Substantia nigra (tissue), 51 donors: ENCODE measurements at places on chromosomes 11 and 22.

DNA sequence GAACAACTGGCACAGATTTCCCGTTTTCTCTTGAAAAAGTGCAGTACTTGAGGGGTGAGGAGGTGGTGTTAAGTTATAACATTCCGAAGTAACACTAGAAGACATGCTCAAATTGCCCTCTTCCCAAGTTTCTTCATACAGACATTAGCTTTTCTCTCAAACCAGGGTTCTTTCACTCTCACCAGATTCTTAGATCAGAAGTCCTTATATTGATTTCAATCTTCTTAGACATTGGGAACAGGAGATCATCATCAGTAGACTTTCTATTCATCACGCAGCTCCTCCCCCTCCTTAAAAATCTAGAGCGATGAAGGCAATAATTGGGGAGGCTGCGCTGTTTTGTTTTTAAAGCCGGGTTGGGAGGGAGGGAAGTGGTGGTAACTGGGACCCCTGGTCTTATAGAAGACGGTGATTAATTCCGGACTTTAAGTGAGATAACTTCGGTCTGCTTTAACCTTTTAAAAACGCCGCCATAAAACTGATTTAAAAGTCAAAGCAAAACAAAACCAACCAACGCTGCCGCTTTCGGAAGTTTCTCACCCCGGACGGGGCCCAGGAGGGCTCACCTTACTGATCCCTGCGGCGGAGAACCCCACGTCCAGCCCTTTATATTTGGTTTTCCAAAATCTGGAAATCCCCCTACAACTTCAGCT lies 665 bp downstream of the USP28 start:
- DNase-seq: no peak

GRCh38 chr22:35510951-35511350 lies 29.7 kb upstream of the RASD2 start:
- no peak for DNase-seq

DNA sequence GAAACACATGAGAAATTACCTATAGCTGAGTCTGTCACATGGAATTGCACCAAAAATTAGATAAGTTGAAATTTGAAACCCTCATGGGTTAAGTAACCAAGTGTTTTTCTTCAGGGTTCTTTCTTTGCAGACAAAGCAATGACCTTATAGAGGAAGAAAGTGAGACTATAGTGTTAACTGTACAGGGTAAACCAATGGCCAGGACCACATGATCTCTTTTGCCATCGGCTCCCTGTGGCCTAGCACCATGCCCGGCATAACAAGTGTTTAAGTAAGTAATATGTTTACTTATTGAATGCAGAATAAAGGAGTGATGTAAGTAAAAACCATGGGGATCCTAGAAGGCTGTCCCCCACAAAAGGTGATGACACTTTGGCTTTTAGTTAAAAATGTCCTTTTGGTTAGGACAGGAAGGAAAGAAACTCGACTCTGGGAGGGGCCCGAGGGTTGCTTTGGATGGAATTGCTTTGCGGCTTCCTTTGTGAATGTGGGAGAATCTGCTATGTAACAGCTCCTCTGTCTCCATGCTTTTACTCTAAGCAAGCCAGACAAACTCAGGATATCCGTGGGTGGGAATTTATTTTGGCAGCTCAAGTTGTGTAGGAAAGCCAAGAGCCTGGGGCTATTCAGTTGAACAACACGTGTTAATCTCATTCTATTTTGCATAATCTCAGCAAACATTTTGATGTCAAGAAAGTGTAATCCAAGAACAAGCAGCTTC lies 454.7 kb downstream of the INSC start:
- no peak for DNase-seq

- no peak for DNase-seq
These were observed 26.2 kb downstream of the OR2AG2 start for GRCh38 chr11:6745465-6746015.

DNA sequence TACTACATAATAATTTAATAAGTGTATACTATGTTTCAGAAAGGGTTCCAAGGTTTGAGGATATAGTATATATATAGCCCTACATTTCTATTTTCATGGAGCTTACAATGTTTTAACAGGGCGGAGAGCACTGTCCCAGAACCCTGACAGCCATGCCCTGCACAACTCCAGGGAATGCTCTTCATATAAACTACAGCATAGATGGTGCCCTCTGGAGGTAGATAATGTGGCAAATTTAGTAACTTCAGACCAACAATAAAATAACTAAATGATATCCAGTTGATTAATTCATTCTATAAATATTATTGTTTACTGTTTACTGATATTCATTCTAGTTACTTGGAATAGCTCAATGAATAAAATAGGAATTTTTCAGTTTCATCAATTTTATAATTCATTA lies 693.7 kb upstream of the CCDC179 start:
- DNase-seq: no peak

DNA sequence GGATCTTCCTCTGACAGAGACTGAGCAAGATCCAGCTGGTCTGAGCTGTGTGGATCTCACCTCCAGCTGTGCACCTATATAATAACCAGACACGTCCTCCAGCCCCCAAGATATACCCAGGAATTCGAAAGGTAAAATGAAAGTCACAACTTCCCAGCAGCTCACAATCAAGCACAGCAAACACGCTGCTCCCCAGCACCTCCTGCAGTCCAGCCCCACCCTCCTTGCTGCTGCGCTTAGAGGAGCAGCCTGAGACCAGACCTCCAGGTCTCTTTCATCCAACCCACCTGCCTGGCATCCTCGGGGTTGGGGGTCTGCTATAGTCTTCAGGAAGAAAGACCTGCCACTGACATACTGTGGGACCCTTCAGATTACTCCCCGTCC lies 3.0 kb upstream of the APOL4 start:
- DNase-seq: no peak

DNA sequence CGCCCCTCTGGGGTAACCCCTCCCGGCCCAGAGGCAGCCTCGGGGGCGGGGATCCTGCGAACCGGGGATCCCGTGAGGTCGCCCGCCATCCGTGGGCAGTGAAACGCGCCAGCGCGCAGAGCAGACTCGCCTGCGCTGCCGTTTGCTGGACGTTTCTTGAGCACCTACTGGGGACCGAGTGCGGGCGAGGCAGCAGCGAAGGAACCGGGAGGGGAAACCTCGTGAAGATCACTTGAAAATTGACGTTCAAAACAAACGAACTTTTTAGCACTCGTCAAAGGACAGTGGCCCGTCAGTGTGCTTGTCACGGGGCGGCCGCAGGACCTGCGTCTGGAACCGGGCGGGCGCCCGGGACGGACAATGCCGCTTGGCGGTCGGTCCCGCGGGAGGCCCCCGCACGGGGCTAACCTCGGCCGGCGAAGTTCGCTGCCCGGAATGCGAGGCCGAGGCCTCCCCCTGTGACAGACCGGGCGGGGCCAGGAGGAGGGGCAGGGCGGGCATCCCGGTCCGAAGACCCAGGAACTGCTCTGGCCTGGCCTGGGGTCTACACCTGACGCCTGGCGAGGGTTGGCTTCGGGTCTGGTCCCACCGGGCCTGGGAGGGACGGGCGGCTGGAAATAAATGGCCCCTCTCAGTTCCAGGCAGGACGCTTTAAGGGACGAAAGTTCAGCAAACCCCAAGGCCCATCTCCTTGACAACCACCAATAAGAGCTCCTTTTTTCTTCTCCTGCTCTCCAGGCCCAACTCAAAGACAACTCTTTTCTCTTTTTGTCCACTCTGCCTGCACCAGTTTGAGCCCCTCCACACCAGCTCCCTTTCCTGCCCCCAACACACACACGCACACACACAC lies 723 bp upstream of the SCUBE1 start:
- DNase-seq: no peak

- DNase-seq: no peak
These were observed 100.3 kb upstream of the PRR5 start for GRCh38 chr22:44601725-44602124.
